Stimulated activated CD4-positive, alpha-beta T cell treated with anti-CD3 and anti-CD28 coated beads, Interleukin-1b, Interleukin-23, amount 100 ng/mL, for 48 hours (primary cell): ENCODE measurements at places on chromosomes 2 and 18.

GRCh38 chr2:177038787-177039484 is 173.7 kb upstream of the HNRNPA3 start:
- no peak for DNase-seq

DNA sequence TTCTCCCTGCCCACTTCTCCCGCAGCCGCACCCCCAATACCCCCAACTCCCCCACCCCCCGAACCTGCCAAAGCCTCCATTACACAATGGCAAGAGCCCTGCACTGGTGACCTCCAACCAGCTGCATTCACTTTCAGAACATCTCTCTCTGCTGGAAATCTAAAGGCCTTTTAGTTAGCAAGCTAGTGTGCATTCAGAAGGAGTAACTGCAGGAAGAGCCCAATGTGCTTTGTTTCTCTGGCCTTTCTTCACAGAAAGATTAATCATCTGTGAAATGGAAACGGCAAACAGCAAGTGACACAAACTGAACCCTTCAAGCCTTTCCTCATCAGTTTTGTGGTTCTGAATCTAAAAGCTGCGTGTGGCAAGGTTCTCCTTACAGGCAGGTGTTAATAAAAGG is 124.2 kb downstream of the OLA1 start:
- no peak for DNase-seq

- DNase-seq: no peak
Measured at GRCh38 chr2:43230951-43231827, 4.8 kb upstream of the ZFP36L2 start.

- no peak for DNase-seq
Measured at GRCh38 chr18:13615432-13615861, 110.9 kb downstream of the FAM210A start.

DNA sequence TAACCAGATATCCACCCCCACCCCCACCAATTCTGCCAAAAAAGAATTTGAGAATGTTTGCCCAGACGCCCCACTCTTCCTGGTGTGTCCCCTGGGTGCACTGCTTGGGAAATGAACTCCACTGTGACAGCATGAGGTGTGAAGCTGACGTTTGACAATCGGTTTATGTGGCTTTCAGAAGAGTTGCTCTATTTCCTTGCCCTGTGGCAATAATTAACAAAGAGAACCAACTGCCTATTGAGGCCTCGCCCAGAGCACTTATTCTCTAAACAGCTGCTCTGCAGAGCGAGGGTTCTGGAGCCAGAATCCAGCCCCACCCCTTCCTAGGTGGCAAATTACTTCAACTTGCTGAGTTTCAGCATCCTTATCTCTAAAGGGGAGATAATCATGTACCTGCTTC is 115.8 kb upstream of the SIX3 start:
- DNase-seq: no peak

DNA sequence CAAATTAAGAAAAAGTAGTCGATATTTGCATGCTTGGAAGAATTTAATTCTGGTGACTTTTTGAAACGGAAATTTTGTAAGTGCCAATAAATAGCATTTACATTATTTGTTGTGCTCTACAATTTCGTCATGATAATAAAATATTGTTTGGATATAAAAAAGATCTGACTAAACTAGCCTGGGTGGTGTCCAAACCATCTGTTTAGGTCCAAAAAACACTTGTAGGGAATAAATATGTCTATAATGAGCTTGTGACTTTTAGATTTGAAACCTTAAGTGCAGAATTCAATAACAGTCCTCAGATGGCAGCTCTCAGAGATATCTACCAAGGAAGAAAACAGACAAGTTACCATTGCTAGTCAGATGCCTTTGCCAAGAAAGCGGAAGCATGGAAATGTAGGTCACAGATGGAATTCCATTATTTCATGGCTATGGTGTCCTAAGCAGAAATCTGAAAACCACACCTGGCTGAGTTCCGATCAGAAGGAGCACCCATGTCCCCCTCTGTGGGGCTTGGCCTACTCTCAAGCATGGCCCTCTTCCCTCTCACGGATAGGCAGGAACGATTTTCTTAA is 731.1 kb downstream of the RNF144A start:
- no peak for DNase-seq

GRCh38 chr2:39996653-39997080 is 217.6 kb upstream of the THUMPD2 start:
- no peak for DNase-seq

GRCh38 chr18:44246001-44246400 is 434.7 kb upstream of the SETBP1 start:
- DNase-seq: no peak

- no peak for DNase-seq
Measured at GRCh38 chr2:204274991-204275390, 270.3 kb upstream of the PARD3B start.

DNA sequence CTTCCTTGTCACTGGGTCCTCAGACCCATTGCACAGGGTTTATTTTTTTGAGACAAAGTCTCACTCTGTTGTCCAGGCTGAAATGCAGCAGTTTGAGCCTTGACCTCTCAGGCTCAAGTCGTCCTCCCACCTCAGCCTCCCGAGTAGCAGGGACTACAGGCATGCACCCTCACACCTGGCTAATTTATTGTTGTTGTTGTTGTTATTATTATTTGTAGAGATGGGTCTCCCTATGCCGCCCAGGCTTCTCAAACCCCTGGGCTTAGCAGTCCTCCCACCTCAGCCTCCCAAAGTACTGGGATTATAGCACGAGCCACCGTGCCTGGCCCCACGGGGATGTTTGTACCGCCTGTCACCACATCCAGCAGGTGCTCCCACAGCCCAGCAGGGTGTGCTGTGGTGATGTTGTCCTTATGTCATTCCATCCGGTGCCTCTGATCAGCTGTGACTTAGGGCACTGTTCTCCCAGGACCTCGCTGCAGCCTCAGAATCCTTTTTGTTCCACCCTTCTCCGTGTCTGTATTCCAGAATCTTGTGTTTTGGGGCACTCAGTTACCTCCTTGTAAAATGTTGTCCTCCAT is 182.3 kb downstream of the INO80D start:
- DNase-seq: no peak
